Stimulated activated CD8-positive, alpha-beta memory T cell treated with anti-CD3 and anti-CD28 coated beads, Interleukin-7, amount 100 ng/mL, for 1 hour (primary cell): ENCODE measurements at places on chromosomes 12 and 14.
A peak's percentile ranks its signal among the peaks of the same experiment; 100 is the strongest.

GRCh38 chr12:117818400-117818799 is 150.4 kb downstream of the KSR2 start:
- no peak for DNase-seq

DNA sequence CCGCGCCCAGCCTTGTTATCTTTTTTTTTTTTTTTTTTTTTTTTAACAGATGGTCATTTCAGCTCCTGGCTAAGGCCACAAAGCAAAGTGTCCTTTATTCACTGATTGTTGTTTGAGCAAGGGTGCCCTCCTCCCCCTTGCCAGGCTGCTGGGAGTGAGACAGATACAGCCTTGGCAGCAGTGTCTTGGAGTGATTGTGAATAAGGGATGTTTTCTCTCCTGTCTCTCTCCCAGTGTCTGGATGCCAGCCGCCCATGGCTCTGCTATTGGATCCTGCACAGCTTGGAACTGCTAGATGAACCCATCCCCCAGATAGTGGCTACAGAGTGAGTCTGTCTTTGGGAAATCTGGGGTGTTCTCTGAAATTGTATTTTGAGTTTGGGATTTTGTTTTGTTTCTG is 28.7 kb downstream of the FNTB start:
- no peak for DNase-seq

DNA sequence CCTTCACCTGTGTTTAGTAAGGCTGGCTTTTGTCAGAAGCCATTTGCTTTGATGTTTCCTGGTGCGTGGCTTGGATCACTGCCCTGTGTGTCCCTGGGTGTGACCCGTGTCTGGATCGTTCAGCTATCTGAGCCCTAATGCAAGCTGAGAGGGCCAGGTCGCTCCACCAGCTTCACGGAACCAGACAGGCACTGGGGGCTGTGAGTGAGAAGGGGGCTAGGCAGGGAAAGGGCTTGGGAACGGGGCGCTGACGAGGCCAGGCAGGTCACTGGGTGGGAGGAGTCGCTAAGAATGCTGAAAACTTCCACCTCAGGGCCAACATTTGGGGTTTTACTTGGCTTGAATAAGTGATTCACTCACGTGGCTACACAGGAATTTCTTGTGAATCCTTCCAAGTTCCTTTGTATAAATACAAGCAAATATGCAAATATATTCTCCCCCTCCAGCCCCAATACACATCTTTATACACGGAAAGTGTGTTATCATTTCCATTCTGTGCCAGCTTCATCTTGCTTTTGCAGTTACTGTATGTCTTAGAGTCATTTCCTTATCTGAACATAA is 24.2 kb upstream of the MMP17 start:
- no peak for DNase-seq

DNA sequence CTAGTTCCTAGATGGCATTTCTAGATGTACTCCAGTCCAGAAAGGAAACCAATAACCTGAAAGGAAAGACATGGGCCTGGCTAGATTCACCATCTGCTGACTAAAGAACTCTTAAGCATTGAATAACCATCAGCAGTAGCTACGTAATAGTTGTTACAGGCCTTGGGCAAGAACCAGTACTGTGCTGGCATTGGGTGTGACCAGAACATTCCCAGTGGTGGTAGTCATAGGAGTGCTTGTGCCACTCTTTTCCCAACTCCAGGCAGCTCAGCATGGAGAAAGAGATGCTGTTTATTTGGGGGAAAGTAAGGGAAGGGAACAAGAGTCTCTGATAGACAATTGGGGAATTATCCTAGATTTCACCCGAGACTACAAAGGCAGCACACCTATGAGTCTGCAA is 333.3 kb downstream of the SLC16A7 start:
- no peak for DNase-seq

DNA sequence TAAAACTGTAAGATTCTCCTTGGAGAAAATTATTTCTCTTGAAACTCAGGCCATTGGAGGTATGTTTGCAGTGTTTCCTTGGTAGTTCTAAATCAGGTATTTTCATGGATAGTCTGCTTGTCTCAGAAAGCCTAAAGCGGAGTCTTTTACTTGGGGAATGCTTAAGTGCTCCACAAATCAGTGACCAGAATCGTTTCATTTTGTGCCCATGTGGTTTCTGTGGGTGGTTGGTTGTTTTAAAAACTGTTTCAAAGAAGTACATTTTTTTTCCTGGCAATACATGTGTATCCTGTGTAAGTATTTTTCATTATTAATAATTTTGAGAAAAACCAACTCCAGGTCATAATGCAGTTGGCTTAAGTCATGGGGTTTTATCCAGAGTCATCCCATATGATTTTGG is 33.6 kb downstream of the CCDC91 start:
- no peak for DNase-seq

- DNase-seq: no peak
Measured at GRCh38 chr14:57809808-57810207, 56.1 kb downstream of the SLC35F4 start.

DNA sequence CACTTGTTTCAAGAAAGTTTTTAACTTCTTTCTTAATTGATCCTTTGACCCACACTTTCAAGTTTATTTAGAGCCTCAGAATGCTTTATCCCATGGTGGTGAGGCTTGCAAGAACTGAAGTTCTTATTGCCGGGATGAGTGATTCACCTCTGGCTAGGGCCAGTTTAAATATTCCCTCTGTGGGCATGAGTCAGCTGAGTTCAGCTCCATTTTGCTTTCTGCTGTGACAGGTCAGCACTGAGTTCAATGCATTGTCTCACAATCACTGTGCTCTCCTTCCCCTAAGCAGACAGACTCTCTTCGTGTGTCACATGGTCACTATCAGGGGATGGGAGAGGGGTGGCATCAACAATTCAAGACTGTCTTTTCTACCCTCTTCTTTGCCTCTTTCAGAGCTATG is 514.6 kb upstream of the FBXO33 start:
- DNase-seq: no peak

DNA sequence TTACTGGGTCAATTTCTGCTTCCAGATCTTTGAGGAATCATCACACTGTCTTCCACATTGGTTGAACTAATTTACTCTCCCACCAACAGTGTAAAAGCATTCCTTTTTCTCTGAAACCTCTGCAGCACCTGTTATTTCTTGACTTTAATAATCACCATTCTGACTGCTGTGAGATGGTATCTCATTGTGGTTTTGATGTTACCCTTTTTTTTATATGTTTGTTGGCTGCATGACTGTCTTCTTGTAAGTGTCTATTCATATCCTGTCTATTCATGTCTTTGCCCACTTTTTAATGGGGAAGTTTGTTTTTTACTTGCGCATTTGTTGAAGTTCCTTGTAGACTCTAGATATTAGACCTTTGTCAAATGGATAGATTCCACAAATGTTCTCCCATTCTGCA is 324.9 kb downstream of the NAV3 start:
- no peak for DNase-seq

GRCh38 chr12:93002293-93003054 is 73.4 kb upstream of the EEA1 start:
- DNase-seq: no peak

DNA sequence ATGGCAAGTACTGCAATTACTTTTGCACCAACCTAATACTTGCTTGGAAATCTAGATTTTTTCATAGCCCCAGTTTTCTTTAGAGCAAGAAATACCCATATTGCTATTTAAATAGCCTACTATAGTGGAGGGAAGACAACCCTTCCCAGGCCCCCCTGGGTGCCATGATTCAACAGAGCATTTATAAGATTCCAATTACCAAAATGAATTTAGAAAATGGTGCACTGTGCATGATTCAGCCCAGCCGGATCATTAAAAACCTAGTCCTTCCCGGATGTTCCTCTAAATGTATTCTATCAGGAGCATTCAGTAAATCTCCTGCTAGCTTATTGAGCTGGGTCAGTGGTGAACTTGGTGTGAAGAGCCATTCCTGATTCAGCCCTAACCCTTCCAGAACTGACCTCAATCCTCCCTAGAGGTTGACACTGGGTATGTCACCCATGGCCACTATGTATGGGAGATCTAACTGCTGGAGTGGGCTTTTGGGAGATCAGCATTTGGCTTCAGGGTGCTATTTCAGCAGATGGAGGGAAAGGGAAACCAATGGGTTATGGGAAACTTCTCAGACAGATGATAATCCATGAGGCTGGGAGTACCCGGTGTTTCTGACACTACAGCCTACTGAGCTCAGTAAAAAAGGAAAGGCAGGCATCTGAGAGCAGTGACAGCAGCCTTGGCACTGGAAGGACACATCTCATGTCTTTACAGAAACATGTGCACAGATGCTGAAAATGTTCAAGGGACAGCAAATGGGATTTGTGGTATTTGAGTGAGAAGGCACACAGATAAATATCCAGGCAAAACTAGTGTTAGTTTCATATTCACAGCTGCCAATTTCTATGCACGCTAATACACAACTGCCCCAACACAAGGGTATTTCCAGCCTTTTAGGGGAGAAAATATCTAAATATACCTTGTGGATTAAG is 258.9 kb downstream of the DPF3 start:
- DNase-seq: no peak

- no peak for DNase-seq
Measured at GRCh38 chr14:104123879-104124278, 14.5 kb upstream of the KIF26A start.

DNA sequence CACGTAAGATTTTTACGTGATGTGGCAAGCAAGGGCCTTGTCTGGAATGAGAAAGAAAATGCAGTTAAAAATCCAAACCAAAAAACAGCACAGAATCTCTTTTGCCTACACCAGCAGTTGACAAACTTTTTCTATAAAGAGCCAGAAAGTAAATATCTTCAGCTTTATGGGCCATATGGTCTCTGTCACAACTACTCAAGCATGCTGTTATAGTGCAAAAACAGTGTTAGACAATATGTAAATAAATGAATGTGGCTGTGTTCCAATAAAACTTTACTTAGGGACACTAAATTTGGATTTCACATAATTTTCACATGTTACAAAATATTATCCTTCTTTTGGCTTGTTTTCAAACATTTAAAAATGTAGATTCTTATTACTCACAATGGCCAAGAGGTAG is 6.2 kb upstream of the ELK3 start:
- no peak for DNase-seq

DNA sequence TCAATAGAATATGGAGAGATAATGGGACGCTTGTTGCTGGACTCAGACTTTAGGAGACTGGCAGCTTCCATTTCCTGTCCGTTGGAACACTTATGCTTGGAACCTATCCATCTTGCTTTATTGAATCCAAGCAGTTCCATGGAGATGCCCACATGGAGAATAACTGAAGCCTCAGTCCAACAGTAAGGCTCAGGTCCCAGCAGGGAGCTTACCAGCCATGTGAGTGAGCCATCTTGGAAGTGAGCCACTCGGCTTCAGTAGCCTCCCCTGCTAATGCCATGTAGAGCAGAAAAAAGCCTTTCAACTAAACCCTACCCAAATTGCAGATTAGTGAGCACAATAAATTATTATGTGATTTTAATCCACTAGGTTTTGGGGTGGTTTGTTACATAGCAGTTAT is 538.8 kb upstream of the STXBP6 start:
- DNase-seq: no peak

DNA sequence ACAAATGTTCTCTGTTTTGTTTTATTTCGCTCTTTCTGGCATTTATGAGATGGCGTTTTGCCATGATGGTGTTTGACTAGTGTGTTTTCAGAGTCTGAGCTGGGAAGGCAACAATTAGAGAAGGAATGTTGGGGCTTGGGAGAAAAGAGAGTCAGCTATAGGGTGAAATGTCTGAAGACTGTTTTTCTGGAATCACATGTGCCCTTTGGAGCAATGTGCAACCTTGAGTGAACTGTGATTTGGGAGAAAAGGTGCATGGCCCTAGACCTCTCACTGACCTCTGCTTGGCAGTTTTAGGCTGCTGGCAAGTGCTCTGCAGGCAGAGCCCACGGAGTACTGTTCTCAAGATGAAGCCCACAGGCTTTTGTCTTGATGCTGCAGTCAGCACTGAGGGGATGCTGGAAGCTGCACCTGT is 379.9 kb upstream of the PDE3A start:
- no peak for DNase-seq

- DNase-seq: no peak
Measured at GRCh38 chr12:14211947-14212387, 153.5 kb upstream of the ATF7IP start.

- DNase-seq: no peak
Measured at GRCh38 chr14:63715360-63715759, 12.5 kb downstream of the SGPP1 start.

DNA sequence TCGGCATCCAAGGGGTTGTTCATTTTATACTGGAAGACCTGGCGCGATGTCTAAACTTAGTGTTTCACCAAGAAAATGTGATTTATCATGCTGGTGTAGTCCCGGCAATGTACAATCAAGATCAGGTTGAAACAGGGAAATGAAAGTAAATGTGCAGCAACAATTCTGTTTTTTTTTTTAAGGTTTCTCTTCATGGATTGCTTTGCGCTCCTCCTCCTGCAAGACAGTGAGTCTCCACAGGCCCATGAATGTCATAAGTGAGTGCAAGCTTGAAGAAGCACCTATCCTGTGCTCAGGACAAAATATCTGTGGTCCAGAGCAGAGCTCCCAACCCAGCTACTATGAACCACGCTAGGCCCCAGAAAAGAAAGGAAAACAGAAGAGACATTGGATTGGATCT is 143.4 kb downstream of the KCNK10 start:
- DNase-seq: no peak

DNA sequence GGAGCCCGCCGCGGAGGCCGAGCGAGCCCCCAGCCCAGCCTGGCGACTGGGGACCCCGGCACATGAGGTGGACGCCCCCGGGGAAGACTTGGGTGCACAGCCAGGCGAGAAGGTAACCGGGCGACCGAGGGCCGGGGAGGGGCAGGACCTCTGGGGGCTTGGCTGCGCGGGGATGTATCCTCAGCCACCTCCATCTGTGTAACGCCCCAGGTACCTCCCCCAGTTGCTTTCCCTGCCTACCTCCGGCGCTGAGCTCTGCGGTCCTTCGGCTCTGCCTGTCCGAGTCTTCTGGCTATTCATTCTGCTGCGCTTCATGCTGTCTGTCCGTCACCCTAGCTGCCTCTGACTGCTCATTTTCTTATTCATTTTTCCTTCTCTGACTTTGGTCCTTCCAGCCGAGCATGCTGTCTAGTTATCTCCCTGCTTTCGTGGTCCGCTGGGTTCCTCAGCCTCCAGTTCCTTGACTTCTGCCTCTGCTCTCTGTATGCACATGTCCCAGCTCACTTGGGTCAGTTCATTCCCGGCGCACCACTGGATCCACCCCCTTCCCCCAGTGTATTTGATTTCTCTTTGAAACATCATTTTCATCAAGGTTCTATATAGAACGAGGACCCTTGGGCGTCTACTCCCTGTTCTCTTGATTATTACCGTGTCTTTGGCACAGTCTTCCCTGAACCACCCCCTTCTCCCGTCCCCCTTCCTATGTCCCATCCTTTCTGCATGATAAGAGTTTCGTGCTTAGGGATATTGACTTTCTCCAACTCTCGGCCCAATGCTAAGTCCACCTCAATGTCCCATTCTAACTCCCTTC is 612 bp downstream of the PHC1 start:
- DNase-seq: peak; percentile 24

- DNase-seq: no peak
Measured at GRCh38 chr12:88253371-88253978, 111.4 kb downstream of the TMTC3 start.

- no peak for DNase-seq
Measured at GRCh38 chr12:99910342-99910741, 74.4 kb downstream of the ANKS1B start.

GRCh38 chr12:113837084-113837483 is 129.0 kb downstream of the RBM19 start:
- no peak for DNase-seq

GRCh38 chr12:133221241-133221640 is 14.4 kb downstream of the ANHX start:
- DNase-seq: no peak

- DNase-seq: no peak
Measured at GRCh38 chr12:24711056-24712008, 237.6 kb downstream of the BCAT1 start.
